Activated CD4-positive, alpha-beta T cell treated with anti-CD3 and anti-CD28 coated beads for 48 hours (primary cell): ENCODE measurements at places on chromosomes 7 and 10.

DNA sequence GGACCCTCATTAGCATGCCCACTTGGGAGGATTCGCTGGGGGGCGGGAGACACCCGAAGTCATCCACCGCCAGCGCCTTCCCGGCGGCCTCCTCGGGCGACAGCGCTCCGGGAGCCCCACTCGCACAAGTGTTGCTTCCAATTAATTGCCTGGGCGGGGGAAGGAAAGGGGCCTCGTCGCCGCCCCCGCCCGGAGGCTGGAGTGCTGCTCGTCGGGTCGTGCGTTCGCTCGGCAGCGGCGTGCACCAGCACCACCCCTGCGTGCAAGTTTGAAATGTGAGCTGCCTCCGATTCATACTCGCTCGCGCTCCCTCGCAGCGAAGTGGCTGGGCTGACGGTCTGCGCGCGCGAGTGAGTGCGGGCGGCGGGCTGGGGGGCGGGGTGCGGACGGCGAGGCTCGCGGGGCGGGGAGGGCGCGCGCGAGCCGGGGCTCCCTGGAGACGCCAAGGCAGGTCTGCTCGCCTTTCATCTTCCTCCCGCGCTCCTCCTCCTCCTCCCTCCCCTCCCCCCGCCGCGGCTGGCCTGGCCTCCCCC is 104.6 kb upstream of the PPIF start:
- DNase-seq, result peak; percentile 82

GRCh38 chr10:32084185-32084851 is 28.1 kb upstream of the KIF5B start:
- DNase-seq, result no peak

DNA sequence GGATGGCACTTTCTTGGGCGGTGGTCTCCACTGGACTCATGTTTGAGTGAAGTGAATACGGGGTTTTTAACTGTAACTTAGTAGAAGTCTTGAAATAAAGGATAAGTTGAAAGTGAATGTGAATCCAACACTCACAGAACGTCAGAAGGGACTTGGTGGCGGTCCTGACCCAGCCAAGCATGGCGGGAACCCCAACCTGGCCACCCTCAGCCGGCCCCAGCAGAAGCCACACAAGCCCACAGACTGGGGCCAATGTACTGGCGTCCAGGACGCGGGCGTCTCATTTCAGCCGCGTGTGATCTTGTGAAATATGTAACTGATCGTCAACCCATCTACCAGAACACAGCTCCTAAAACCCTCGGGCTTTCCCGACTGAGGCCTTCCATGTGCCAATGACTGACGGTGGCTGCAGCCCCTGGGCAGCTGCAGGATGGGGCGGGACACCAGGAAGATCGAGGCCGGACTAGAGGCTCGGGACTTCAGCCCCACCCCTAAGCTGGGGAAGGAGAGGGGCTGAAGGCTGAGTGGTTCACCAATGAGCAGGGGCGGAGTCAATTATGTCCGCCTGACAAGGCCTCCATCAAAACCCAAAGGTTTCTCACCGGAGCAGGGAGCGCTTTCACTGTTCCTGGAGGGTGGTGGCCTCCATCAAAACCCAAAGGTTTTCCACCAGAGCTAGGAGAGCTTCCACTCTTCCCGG is 161.5 kb downstream of the MAD1L1 start:
- DNase-seq, result no peak

GRCh38 chr7:4065190-4065589 is 616.9 kb upstream of the FOXK1 start:
- DNase-seq, result no peak

DNA sequence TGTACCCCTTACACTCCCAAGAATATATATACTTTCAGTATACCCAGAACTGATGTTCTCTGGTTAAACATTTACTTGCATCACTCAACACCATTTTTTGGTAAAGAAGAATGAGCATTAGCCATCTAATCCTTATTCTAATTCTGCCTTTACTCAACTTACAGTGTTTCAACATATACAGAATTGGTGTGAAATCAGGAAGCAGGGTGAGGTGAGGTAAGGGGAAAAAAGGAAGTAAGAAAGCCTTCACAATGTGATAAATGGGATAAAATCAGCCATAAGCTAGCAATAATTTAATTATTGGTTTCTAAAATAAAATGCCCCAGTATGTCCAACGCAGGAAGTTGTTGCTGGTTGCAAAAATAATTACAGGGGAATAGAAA is 605.4 kb downstream of the KCNMA1 start:
- no peak for DNase-seq

GRCh38 chr10:132583456-132583855 is 45.9 kb downstream of the INPP5A start:
- DNase-seq, result no peak

GRCh38 chr10:77386838-77387237 is 250.8 kb downstream of the KCNMA1 start:
- no peak for DNase-seq

DNA sequence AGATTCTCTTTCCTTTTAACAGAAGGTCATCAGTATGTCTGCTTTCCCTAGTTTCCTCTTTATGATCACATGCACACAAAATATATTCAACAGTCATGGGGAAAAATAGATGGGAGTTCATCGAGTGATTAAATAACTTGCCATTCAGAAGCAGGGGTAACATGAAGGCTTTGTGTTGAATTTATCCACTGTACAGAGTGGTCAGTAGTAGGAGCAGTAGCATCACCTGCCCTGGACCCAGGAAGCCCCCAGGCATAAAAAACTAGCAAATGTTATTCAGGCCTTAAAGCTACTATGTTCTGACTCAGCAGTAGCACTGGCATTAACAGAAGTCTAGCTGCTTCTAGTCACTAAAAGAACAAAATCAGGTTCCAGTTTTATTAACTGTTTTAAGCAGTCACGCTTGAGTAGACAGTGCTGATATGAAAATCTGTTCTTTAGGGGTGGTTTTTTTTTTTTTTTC is 31.4 kb upstream of the FAM133B start:
- no peak for DNase-seq

- DNase-seq, result no peak
Measured at GRCh38 chr10:60086862-60087261, 180.5 kb upstream of the CCDC6 start.

- DNase-seq, result no peak
Measured at GRCh38 chr7:676246-676971, 50.1 kb upstream of the DNAAF5 start.

DNA sequence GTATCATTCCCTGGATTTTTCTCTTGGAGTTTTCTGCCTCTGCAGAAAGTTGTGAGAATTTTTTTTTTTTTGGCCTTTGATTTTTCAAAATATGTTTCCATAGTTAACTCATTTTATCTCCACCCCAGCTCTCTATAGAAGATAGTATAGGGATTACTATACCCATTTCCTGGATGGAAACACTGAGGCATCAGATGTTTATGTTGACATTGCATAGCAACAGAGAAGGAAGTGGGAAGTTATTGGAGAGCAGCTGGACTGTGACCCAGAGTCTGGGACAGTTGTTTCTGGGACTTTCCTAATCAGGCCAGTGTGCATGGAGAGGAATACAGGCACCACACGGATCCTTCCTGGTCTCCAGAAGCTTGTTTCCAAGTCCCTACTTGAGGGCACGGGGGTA is 158.0 kb downstream of the CDH23 start:
- DNase-seq, result no peak

- DNase-seq, result no peak
Measured at GRCh38 chr10:121263431-121263783, 334.8 kb downstream of the FGFR2 start.

DNA sequence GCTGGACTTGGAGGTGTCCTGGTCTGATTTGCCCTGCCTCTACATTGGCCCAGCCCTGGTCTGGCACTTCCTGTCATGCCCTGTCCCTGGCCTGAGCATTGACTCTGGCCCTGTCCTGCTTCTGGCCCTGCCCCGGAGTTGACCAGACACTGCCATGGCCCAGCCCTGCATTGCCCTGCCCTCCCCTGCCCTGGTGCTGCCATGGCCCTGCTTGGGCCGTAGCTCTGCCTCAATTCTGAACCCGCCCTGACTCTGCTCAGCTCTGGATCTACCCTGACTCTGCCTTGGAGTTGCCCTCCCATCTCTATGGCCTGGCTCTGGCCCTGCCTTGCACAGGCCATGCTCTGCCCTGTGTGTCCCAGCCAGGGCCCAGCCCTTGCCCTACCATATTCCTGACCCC is 647.1 kb downstream of the ZNF37A start:
- DNase-seq, result no peak

- no peak for DNase-seq
Measured at GRCh38 chr7:149458235-149458634, 2.6 kb downstream of the ZNF777 start.

DNA sequence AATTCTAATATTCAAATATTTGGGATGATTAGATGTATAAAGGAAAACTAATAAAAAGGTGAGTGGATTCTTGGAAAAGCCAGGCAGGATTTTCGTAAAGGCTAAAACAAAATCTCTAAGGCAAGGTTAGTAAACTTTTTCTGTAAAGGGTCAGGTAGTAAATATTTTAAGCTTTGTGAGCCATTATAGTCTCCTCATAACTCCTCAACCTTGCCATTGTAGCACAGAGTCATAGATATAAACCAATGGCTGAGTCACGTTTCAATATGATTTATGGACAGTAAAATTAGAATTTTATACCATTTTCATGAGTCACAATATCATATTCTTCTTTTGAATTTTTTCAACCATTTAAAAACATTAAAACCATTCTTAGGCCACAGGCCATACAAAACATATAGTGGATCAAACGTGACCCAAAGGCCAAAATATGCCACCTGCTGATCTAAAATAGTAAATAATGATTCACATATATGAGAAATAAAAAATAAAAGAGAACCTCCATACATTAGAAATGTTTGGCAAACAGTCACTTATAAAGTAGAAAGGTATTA is 651.8 kb upstream of the LRRTM3 start:
- no peak for DNase-seq

GRCh38 chr10:88067737-88068136 is 204.3 kb downstream of the PTEN start:
- no peak for DNase-seq

DNA sequence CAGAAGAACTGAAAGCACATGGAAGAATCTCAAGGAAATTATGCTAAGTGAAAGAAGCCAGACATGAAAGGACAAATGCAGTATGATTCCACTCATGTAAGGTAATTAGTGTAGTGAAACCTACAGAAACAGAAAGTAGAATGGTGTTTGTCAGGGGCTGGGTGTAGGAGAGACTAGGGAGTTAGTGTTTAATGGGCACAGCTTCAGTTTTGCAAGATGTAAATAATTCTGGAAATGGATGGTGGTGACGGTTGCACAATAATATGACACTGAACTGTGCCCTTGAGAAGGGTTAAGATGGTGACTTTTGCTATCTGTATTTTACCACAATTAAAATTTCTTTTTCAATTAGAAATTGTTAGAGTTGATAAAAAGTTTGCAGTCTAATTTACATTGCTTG is 157.3 kb upstream of the ADCY1 start:
- DNase-seq, result no peak

GRCh38 chr7:156673454-156673853 is 32.9 kb downstream of the RNF32 start:
- no peak for DNase-seq

- DNase-seq, result no peak
Measured at GRCh38 chr10:51706225-51706624, 6.8 kb upstream of the CSTF2T start.

DNA sequence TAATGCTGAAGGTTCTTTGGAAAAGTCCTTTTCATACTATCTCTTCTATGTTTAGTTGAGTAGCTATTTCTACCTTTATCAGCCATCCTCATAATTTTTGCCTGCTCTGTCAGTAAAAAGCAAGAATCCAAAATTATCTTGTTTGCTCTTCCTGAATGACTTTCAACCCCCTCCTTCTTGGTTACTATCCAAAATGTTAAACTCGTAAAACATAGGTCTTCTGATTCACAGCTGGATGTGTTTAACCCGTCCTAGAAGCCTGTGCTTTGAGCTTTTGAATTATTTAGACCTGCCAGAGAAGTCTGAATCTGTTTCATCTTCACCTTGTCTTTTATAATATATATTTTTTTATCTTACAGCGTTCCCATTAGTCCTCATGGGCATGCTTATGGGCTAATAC is 136.4 kb upstream of the MDFIC start:
- DNase-seq, result no peak

- DNase-seq, result peak; percentile 40
Measured at GRCh38 chr10:72079356-72079755, 9.0 kb downstream of the SPOCK2 start.

- DNase-seq, result no peak
Measured at GRCh38 chr10:124644771-124645415, 99.3 kb downstream of the FAM53B start.

DNA sequence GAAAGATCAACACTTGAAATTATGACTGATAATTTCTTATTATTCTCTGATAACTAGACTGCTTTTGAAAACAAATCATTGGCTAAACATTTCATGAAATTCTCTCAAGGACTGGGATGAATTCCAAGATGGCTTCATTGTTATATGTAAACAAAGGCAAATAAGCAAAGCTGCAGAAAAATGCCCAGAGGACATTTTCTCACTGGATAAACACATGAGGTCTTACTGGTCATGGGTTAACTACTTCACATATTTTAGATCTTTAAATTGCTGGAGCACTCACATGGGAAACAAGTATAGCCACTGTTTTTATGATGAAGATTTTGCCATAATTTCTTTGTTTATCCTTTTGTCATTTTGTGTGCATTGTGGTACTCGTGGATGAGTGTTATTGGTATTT is 239.1 kb downstream of the PHF14 start:
- DNase-seq, result no peak

DNA sequence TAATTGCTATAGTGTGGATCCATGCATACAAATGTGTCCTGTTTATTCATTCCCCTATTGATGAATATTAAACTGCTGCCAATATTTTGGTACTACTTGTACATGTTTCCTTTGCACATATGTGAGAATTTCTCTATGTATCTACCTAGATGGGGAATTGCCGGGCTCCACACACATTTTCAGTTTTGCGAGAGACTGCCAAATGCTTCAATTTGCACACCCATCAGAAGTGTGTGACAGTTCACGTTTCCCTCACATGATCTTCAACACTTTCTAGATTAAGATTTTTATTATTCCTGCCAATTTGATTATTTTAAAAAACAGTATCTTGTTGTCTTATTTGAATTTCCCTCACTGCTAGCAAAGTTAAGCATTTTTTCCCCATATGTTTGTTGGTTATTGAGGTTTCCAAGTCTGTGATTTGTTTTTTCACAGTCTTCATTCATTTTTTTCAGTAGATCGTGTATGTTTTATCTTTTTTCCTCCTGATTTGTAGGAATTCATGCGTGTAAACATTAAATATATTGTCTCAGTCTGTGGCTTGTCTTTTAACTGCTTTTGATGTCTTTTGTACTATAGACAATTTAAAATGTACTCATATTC is 2.4 kb upstream of the KLF14 start:
- DNase-seq, result no peak

GRCh38 chr10:88389456-88389855 is 193.7 kb downstream of the RNLS start:
- DNase-seq, result peak; percentile 17

GRCh38 chr7:132024290-132024689 is 467.9 kb upstream of the PODXL start:
- no peak for DNase-seq

DNA sequence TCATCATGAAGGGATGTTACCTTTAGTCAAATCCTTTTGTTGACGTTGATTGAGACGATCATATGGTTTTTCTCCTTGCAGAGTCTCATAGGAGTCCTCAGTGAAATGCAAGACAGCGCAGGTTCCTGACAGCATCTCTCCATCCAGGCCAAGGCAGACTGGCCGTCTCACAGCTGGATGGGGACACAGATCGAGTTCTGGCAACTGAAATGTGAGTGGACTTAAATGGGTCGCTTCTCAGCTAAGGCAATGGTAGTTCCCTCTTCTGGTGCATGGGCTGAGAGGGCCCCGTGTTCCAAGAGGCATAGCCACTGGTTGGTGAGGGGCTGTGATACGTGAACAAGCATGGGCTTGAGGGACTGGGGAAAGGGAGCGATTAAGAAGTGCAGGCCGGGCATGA is 99.3 kb upstream of the CPXM2 start:
- no peak for DNase-seq

GRCh38 chr7:49321843-49322242 is 397.5 kb downstream of the CDC14C start:
- no peak for DNase-seq
